Uterus (tissue), 4 donors: ENCODE measurements at places on chromosomes 4 and X. TPM values are rescaled to one million over a fixed set of nuclear protein-coding genes. Genes with fewer than 3 reads are reported as not detected.

Gene MXRA5
- 79.9 TPM for total RNA-seq

GRCh38 chrX:38856670-38857265, 55.5 kb downstream of the MID1IP1 start:
- no peaks in the 10 kb centered on the region for H3K27me3 ChIP-seq
- H3K4me3 ChIP-seq, result no peak overlapping the region
- H3K36me3 ChIP-seq, result no peaks in the 10 kb centered on the region
- no peak for DNase-seq

Gene TMEM144
- total RNA-seq, result 5.5 TPM

DNA sequence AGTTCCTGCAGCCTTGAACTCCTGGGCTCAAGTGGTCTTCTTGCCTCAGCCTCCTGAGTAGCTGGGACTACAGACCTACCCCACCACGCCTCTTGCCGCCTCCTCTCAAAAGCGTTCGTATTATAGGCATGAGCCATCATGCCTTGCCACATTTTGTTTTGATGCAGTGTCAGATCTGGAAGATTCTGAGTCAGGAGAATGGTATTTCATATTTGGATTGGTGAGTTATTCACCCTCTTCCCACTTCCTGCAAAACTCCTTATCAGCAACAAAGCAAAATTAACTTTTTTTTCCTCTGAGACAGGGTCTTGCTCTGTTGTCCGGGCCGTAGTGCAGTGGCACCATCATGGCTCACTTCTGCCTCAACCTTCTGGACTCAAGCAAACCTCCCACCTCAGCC, 29.6 kb downstream of the REST start:
- DNase-seq, result no peak
- no peaks in the 10 kb centered on the region for H3K27me3 ChIP-seq
- H3K4me3 ChIP-seq, result no peak overlapping the region
- H3K36me3 ChIP-seq, result no peaks in the 10 kb centered on the region

Gene SOX3
- total RNA-seq, result not detected

- H3K27me3 ChIP-seq, result no peaks in the 10 kb centered on the region
- H3K36me3 ChIP-seq, result no peaks in the 10 kb centered on the region
- H3K4me1 ChIP-seq, result no peaks in the 10 kb centered on the region
- peak within 1 kb of the TSS; percentile 55 for H3K27ac ChIP-seq
Measured at GRCh38 chrX:11111037-11111851, at the start of gene HCCS. HCCS (plus strand) TSS chrX:11111332; CDS start chrX:11112061, 729 bp downstream.

Gene RTL9
- total RNA-seq, result not detected

DNA sequence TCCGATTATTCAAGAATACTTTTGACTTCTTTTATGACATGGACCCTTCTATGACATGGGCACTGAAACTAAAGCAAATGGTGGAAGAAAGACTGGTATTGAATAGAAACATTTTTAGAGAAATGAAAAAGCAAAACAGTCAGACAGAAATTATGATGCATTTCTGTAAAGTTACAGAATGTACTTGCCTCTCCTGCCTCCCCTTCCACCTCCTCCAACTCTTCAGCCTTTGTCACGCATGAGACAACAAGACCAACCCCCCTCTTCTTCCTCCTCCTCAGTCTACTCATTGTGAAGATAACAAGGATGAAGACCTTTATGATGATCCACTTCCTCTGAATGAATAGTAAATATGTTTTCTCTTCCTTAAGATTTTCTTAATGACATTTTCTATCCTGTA, 46.3 kb upstream of the HUWE1 start:
- H3K4me3 ChIP-seq, result no peak overlapping the region
- H3K27ac ChIP-seq, result no peak overlapping the region
- no peak for DNase-seq
- H3K4me1 ChIP-seq, result no peaks in the 10 kb centered on the region

- H3K4me3 ChIP-seq, result no peak overlapping the region
- H3K27me3 ChIP-seq, result no peaks in the 10 kb centered on the region
- no peak for DNase-seq
- no peaks in the 10 kb centered on the region for H3K4me1 ChIP-seq
- H3K27ac ChIP-seq, result no peak overlapping the region
Measured at GRCh38 chr4:36282503-36283030, 1.2 kb downstream of the DTHD1 start.

Gene XAGE1A
- total RNA-seq, result not detected

DNA sequence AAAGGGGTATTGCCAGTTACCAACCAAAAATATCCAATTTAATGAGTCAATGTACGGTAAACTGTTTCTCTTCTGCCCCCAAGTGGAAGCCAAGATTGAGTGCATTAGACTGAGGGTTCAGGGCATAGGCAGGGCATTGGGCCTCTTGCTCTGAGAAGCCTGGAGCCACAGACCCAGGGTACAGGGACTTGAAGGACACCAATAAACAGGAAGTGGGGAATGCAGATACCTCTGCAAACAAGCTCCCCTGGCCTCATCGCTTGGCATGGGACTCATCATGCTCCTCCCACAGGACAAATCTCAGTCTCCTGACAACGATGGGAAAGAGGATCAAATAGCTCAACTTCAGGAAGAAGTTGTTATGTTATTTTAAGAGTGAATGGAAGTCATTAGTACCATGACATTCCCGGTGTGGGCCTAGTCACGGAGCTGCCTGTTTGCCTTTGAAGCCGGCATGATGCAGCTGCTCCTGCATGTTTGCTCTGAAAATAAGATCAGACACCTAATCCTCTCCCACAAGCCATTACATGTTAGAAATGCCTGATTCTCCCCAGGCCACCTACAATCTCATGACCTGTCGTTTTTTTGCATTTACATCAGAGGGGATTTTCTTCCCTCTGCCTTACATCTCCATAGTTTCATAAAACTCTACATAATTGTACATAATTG, 224.2 kb downstream of the RCHY1 start:
- H3K36me3 ChIP-seq, result no peaks in the 10 kb centered on the region
- no peak for DNase-seq
- H3K27me3 ChIP-seq, result no peaks in the 10 kb centered on the region
- H3K4me3 ChIP-seq, result no peak overlapping the region
- H3K27ac ChIP-seq, result no peak overlapping the region
- H3K4me1 ChIP-seq, result no peaks in the 10 kb centered on the region

DNA sequence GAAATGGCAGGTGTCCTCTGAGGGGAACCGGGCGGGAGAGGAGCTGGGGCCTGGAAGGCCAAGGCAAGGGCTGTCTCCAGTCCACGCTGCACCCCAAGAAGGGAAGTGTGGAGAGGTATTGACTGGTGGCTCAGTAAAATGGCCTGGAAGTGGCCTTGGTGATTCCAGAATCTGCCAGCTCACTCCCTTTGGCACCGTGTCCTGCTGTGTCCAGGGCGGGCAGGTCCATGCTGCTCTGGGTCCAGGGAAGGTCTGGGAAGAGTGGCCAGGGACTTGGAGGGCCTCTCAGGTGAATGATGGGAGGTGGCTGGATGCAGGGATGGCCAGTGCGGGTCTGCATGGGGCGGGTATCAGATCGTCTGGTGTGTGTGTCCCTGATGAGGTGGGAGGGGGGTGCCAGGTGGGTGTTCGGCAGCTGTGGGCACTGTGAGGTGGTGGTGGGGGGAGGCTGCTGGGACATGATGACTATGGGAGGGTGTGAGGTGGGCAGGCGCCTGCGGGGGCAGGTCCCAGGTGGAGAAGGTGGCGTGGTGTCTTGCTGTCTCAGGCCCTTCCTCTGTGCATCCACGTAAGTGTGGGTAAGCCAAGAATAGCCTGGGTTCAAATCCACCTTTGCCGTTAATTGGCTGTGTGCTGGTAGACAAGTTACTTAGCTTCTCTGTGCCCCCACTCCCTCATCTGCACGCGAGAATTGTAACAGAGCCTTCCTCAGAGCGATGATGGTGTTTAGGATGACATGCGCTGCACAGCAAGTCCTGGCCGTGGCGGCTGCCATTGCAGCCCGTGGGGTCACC, 17.7 kb downstream of the RGS12 start:
- no peak overlapping the region for H3K27ac ChIP-seq
- H3K4me1 ChIP-seq, result no peaks in the 10 kb centered on the region
- H3K4me3 ChIP-seq, result no peak overlapping the region
- H3K36me3 ChIP-seq, result no peaks in the 10 kb centered on the region
- no peaks in the 10 kb centered on the region for H3K27me3 ChIP-seq
- no peak for DNase-seq

GRCh38 chr4:9933956-9934355, 87.3 kb downstream of the SLC2A9 start:
- no peak for DNase-seq
- no peak overlapping the region for H3K27ac ChIP-seq
- no peaks in the 10 kb centered on the region for H3K36me3 ChIP-seq
- H3K4me3 ChIP-seq, result no peak overlapping the region
- no peaks in the 10 kb centered on the region for H3K4me1 ChIP-seq

DNA sequence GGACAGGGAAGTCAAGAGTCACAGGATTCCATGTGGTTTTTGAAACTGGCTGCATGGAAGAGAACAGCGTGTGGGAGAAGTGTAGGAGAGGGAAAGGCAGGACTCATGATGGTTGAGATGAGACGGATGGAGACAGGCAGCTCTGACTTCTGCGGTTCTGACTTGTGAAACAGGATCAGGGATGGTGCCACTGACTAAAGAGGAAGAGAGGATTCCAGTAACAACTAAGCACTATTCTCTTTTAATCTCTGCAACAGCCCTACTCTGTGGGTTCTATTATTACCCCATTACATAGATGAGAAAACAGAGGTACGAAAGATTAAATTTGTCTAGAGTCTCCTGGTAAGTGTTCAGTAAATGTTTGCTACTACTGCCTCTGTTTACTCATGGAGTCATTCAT, 156.3 kb downstream of the CBR4 start:
- DNase-seq, result no peak
- H3K27ac ChIP-seq, result peak overlapping the region; percentile 98
- H3K27me3 ChIP-seq, result no peaks in the 10 kb centered on the region
- no peaks in the 10 kb centered on the region for H3K36me3 ChIP-seq

Gene CYBB
- 32.4 TPM for total RNA-seq

GRCh38 chrX:37746218-37746941, 33.5 kb upstream of the CYBB start:
- no peaks in the 10 kb centered on the region for H3K36me3 ChIP-seq
- H3K4me1 ChIP-seq, result no peaks in the 10 kb centered on the region
- no peak overlapping the region for H3K4me3 ChIP-seq
- H3K27me3 ChIP-seq, result no peaks in the 10 kb centered on the region
- no peak overlapping the region for H3K27ac ChIP-seq
- no peak for DNase-seq

- H3K4me3 ChIP-seq, result no peak overlapping the region
- no peak for DNase-seq
- no peak overlapping the region for H3K27ac ChIP-seq
- H3K4me1 ChIP-seq, result no peaks in the 10 kb centered on the region
Measured at GRCh38 chr4:142365391-142365790, 480.7 kb downstream of the INPP4B start.

Gene ACE2
- total RNA-seq, result not detected

Gene COQ2
- total RNA-seq, result 12.9 TPM

Gene PLAC8
- 2.6 TPM for total RNA-seq

DNA sequence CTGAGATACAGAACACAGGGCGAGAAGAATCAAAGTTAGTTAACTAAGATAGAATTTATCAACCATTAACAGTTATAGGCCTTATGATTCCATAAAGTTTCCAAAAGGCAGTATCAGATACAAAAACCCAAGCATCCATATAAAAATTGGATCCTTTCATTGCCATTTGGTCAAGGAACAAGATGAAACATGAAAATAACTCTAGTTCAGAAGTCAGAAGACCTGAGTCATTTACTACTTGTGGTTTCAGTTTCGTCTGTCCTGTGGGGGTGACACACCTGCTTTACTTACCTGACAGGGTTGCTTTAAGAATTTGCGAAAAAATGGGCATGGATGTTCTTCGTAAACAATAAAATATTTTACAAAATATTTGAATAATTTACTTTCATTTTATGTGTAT, 130.8 kb downstream of the ANAPC10 start:
- H3K36me3 ChIP-seq, result no peaks in the 10 kb centered on the region
- H3K4me1 ChIP-seq, result no peaks in the 10 kb centered on the region
- no peaks in the 10 kb centered on the region for H3K27me3 ChIP-seq
- no peak overlapping the region for H3K27ac ChIP-seq
- no peak for DNase-seq

DNA sequence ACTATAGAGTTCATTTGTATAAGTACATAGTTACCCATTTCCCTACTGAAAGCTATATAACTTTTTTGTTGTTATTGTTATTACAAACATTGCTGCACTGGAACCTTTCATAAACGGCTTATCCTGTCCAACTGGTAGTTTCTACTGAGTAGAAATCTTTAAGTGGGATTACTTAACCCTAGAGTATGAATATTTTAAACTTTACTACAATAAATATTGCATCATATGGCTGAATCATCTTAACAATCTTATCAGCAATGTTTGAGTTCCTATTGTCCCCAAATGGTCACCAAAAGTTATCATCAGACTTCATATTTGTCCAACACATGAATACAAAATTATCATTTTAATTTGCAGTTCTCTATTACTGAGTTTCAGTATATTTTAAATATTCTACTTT, 40.5 kb downstream of the LCORL start:
- H3K27ac ChIP-seq, result no peak overlapping the region
- H3K36me3 ChIP-seq, result no peaks in the 10 kb centered on the region
- no peaks in the 10 kb centered on the region for H3K4me1 ChIP-seq
- H3K4me3 ChIP-seq, result no peak overlapping the region
- DNase-seq, result no peak

Gene SLC6A14
- not detected for total RNA-seq

Gene SLITRK4
- not detected for total RNA-seq

DNA sequence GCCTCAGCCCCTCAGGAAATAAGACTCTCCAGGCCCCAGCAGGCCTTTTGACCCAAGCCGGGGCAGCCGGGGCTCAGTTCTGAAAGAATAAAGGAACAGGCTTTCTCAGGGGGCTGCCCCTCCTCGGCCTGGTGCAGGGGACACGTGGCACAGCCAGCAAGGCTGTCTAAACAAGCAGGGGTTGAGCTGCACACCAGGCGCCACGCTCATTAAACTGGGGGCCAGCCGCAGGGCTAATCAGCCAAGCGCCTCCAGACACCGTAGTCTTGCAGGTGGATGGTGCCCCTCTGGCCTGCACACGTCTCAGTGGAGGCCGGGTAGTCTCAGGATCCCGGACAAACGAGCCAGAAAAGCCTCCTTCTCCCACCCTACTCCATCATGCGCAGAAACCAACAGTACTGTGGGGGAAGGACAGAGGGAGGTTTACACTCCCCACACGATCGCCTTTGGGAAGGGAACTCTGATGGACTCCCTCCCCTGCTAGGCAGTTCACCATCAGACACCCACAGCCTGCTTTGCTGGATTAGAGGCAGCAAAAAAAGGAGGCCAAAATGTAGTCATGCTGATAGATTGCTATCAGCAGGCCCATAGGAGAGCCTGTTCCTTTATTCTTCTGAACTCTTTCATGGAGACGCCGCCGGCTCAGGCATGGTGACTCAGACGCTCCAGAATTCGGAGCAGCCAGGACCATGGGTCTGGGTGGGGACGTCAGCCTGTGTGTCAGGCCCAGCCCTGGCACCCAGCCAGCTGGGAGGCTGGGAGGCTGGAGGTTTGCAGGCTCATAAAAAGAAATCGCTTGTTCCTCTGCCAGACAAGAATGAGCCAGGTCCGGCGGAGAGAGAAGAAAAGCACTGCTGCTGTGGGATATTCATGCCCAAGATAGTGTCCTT, 342.4 kb downstream of the BCOR start:
- H3K4me3 ChIP-seq, result no peak overlapping the region
- no peaks in the 10 kb centered on the region for H3K36me3 ChIP-seq
- H3K4me1 ChIP-seq, result no peaks in the 10 kb centered on the region
- DNase-seq, result peak; percentile 91
- peak overlapping the region; percentile 63 for H3K27ac ChIP-seq

- no peak overlapping the region for H3K4me3 ChIP-seq
- no peaks in the 10 kb centered on the region for H3K4me1 ChIP-seq
- H3K27me3 ChIP-seq, result no peaks in the 10 kb centered on the region
- DNase-seq, result no peak
- H3K27ac ChIP-seq, result no peak overlapping the region
Measured at GRCh38 chr4:8528713-8529112, 51.5 kb upstream of the GPR78 start.

Gene EPHA5
- 10.4 TPM for total RNA-seq

Gene SATL1
- total RNA-seq, result not detected

Gene CAPN6
- 10.7 TPM for total RNA-seq
